ENCODE measurements at places on chromosomes 1 and 21. TPM values are rescaled to one million over a fixed set of nuclear protein-coding genes. Genes with fewer than 3 reads are reported as not detected.

Gene RIMKLA
- 1.1 TPM for polyA plus RNA-seq

Gene PLA2G4A
- polyA plus RNA-seq: 2.2 TPM

Gene HSD3B1
- polyA plus RNA-seq: not detected

Gene BRINP3
- polyA plus RNA-seq: 4.6 TPM

Gene F13B
- not detected for polyA plus RNA-seq

Gene PGBD2
- 5.1 TPM for polyA plus RNA-seq

Gene FALEC
- polyA plus RNA-seq: 1.9 TPM

Gene KRTAP19-1
- polyA plus RNA-seq: not detected

Gene GPR153
- 23.4 TPM for polyA plus RNA-seq

Gene PLD5
- 1.4 TPM for polyA plus RNA-seq

Gene PRR9
- not detected for polyA plus RNA-seq

Gene CELA2B
- 4.1 TPM for polyA plus RNA-seq

Gene SAMD11
- 2.7 TPM for polyA plus RNA-seq

Gene FCGR2B
- 0.06 TPM for polyA plus RNA-seq

Gene SERPINC1
- 0.12 TPM for polyA plus RNA-seq

Gene KRTAP11-1
- not detected for polyA plus RNA-seq

Gene GLIS1
- not detected for polyA plus RNA-seq

Gene PRELP
- 3.1 TPM for polyA plus RNA-seq

Gene POFUT2
- 36.5 TPM for polyA plus RNA-seq

Gene TDRD10
- 3.3 TPM for polyA plus RNA-seq

Gene KRTAP21-2
- not detected for polyA plus RNA-seq

DNA sequence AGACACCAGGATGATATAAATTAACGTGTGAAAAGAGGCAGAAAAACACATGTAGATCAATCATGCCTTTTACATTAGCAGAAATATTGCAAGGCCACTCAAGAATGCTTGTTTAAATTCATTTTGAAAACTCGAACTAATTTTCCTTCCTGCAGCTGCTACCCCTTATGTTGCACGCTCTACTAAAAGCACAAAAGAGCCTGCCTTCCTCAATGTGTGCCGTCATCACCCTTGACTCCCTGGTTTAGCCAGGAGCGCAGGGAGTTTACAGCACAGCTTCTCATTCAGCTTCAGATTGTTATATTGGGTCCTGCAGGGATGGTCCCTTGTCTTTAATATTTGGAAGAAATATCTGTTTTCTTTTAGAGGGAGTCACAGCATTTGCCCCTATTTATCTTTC, 10.1 kb upstream of the ST6GALNAC5 start:
- no peak for DNase-seq

DNA sequence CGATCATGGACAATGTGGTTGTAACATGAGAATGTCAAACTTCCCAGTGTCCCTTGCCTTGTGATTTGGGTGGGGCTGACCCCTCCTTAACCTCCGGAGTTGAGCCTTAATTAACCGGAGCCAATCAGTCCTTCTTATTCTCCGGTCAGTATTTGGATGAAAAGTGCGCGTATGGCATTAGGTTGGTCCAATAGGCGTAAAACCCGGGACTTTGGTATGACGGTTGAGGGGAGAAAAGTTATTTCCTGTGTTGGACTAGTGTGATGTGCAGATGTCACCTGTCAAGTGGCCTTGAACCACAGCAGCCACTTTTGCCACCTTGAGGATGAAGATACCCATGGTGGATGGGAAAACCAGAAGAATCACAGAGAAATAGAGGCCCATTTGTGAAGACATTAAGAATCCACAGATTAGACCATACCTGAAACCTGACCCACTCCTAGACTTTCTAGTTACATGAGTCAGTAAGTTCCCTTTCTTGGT, 5.1 kb downstream of the PAFAH2 start:
- no peak for DNase-seq

- peak; percentile 26 for DNase-seq
These were observed 64.0 kb upstream of the HMCN1 start for GRCh38 chr1:185670187-185670627.

DNA sequence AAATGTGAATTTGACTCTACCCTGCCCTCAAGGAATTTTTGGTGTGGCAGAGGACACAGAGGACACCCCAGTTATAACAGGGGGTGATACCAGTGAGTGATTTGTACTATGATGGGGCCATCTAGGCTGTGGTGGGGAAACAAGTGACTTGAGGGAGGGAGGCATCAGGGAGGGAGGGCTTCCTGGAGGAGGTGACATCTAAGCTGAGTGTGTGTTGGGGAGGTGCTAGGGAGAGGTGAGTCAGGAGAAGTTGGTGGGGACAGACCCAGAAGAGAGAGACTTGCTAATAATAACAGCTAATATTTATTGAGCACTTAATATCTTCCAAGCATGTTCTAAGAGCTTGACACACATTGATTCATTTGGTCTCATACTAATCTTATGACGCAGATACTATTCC, 19.9 kb upstream of the TTC4 start:
- no peak for DNase-seq

DNA sequence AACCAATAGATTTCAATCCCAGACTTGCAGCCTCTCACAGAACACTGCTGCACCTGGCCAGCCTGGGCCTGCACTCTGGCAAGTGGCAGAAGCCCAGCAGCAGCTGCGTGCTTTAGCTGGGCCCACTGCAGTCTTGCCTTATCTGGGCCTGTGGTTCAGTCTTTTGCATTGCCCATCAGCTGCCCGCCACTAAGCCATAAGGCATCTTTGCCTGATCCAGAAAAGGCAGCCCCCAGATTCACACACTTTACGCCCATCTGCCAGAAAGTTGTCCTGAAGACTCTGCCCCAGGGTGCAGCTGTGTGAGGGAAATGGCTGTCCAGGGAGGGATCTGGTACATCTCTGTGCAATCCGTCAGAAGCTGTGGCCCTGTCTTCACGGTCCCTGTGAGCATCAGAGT, 217.0 kb downstream of the DNAH14 start:
- peak; percentile 47 for DNase-seq

DNA sequence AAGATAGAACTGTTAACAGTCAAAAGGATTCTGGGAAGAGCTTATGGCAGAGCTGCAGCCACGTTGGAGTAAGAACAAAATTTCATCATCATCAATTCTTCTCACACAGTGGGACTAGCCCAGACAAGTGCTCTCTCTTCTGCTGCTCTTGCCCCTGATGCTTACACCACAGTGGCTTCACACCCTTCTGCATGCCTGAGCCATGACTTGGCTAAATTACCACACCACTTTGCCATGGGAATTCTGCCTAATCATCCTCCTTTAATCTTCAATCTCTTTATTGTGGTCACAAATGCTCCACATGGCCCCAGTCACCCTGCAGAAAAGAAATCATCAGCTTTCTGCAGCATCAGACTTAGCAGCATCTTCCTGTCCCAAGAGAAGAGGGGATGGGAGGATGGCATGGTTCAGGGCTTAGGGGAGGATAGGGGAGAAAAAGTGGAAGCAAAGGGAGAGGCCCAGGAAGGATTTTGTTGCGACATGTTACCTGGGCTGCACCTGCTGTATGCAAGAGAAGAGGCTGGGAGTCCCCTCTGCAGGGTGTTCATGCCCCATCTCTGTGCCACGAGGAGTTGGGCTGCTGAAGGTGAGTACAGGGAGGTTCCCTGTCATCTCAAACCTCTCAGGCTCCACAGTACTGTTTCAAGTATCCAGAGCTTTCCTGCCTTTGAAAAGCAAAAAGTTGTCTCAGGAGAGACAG, 9.0 kb upstream of the RPTN start:
- DNase-seq: no peak

DNA sequence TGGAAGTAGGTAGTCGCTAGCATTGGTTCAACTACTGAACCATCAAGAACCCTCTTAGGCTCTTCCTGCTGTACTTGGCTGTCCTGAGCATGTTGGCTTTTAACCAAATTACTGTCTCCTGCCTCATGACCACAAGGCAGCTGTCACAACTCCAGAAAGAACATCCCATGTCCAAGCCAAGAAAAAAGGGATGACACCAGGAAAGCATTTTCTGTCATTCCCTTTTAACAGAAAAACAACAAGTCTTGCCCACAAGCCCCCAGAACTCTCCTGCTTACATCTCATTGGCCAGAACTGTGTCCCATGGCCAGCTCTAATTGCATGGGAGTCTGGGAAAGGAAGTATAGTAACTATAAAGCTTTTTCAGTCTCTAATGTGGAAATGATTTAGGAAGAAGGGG, 2.4 kb upstream of the RNU5D-1 start:
- no peak for DNase-seq

DNA sequence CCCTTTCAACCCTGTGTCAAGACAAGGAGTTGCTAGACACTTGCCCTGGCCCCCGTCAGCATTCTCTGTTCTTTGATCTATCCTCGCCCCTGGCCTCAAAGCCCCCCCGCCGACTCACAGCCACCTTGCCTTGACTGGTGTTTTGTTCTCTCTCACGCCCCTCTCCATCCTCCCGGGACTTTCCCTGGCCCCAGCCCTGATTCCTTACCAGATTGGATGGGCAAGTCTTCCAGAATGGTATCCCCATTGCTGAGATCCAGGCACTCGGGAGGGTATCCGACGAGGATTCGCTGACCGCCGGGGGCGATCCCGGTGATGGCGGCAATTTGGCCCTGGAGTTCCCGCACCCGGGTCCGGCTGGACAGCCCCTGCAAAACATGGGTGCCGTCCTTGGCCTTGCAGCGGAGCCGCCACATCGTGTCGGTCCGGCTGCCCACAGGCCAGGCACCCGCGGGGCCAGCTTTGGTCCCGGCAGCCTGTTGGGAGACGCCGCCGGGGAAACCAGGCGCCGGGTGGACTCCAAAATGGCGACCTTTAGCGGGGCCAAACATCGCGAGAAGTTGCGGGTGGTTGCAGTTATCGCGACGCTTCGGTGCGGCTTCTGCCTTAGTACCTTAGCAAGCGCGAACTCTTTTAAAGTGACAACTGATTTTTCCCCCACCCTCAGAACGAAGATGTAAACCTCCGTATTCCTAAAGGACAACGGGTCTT, 373 bp downstream of the YOD1 start:
- DNase-seq: peak; percentile 93

DNA sequence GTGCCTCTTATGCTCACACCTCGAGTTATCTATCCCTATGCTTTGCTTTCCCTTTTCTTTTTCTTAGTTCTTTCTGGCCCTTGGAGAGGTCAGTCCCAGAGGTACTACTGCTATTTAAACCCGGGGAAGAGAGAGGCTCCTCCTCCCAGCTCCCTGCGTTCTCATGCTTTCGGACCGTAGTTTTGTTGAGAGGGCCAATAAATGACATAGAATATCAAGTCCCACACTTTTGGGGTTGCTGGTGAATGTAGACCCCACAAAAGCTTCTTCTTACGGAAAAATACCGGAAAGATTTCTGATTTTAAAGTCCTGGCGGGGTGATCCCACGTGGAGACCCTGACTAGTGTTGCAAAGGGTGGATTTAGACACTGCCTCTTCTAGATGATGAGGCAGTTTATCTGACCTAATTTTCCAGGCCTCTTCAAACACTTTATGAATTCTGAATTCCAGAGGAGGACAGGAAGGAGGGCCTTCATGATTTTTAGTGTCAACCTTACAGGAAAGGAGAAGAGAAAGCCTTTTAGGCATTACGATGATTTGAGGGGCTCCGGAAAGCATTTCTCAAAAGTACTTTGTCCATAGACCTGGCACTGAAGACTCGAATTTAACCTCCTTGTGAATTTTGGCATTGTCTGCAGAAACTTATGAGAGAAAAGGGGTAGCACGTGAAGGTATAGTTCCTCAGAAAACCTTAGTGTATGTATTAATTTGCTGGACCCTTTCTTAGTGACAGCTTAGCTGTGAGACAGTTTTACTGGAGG, 694 bp downstream of the TMEM167B start:
- no peak for DNase-seq

- no peak for DNase-seq
These were observed 15.9 kb upstream of the FASLG start for GRCh38 chr1:172642970-172643369.

DNA sequence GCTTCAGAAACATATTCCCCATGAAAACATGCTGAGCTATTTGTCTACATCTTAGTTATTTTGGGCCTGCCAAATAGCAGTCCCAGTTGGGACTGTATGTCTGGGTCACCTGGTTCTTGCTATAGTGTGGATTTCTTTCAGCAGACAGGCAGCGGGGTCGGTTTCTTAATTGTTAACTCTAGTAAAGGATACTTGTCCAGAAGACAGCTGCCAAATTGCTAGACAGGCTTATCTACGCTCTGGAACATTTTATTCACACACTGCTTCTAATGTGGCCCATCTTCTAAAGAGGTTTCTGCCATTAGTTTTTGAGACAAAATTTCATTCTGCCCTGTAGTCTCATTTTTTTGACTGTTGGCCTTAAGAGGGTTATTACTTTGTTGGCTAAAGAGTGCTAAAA, 217.9 kb downstream of the RWDD3 start:
- DNase-seq: no peak

DNA sequence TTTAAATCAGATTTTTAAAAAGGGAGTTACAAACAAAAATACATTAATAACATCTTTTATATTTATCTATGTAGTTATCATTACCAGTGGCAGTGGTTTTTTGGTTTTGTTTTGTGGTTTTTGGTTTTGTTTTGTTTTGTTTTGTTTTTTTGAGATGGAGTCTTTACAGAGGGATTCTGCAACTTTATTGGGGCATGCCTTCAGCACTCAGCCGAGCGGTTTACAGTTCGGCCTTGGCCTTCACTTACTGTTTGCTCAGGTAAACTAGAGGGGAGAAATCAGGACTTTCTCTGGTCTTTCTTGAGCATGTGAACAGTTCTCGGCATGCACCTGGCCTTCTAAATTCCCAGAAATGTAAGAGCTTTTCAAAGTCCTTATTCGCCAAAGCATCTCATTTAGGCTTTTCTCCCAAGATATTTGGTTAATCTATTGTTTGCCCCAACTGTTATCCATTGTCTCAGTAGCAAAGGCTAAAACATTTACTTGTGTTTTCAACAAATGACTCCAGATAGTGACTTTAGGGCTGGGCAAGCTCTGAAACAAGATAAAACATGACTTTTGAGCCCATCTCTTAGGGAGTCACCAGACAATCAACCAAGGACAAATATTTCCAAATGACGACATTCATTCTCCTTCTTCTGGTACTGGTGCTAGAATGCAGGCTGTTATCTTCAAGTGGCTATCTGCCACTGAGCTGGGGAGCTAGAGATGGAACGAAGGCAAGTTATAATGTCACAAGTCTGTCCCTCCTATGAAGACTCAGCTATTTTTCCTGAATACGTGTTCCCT, 48.4 kb upstream of the ADORA3 start:
- no peak for DNase-seq

- DNase-seq: no peak
These were observed 78.1 kb upstream of the CSF3R start for GRCh38 chr1:36560621-36561360.

- DNase-seq: no peak
These were observed 172.0 kb upstream of the KIAA0040 start for GRCh38 chr1:175364424-175365076.

All from hindlimb muscle (tissue), 1 donor.